NCI-H1092 treated with DMSO at 0.1 percent for 48 hours (cell line): ENCODE measurements at places on chromosomes 7 and 10.

- no peak for DNase-seq
These were observed 147.7 kb downstream of the JAZF1 start for GRCh38 chr7:28032738-28033380.

GRCh38 chr7:6317797-6318438 is 45.5 kb upstream of the CYTH3 start:
- no peak for DNase-seq

DNA sequence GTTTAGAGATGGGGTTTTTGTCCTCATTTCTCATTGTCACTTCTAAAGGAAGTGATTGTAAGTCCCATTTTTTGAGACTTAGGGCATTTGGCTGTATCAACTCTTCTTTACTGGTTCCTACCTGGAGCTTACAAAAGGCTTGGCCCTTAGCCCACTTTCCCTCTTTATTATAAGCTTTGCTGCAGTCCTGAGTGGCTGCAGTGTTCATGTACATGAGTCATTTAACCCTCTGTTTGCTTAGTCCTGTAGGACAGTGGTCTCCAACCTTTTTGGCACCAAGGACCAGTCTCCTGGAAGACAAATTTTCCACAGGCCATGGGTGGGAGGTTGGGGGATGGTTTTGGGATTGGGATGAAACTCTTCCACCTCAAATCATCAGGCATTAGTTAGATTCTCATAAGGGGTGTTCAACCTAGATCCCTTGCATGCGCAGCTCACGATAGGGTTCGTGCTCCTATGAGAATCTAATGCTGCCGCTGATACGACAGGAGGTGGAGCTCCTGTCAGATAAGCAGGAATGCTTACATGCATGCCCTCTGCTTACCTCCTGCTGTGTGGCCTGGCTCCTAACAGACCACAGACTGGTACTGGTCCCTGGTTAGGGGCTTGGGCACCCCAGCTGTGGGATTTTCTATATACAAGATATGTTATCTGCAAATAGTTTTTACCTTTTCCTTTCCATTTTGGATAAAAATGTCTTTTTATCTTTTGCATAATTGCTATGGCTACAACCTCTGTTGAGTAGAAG is 99.7 kb downstream of the CCSER2 start:
- peak; percentile 0 for DNase-seq

GRCh38 chr7:94615666-94616065 is 40.3 kb downstream of the SGCE start:
- DNase-seq = no peak

DNA sequence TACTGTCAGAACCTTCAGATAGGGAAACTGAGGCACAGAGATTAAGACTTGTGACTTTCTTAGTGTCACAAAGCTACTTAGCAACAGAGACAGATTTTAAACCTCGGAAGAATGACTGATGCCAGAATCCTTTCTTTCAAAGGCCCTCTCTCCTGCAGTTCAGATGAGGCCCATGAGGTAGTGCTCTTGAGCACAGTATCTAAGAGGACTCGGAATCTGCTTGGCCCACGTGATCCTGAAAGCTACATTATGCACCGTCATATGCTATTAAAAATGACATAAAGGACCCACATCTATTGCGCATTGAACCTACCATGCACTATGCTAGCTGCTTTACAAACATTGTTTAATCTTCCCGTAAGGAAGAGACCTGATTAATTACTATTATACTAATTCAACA is 355.9 kb downstream of the SFMBT2 start:
- DNase-seq = no peak
